Fibroblast of mammary gland (primary cell): ENCODE measurements at places on chromosomes 5 and 9.
A peak's percentile ranks its signal among the peaks of the same experiment; 100 is the strongest.

DNA sequence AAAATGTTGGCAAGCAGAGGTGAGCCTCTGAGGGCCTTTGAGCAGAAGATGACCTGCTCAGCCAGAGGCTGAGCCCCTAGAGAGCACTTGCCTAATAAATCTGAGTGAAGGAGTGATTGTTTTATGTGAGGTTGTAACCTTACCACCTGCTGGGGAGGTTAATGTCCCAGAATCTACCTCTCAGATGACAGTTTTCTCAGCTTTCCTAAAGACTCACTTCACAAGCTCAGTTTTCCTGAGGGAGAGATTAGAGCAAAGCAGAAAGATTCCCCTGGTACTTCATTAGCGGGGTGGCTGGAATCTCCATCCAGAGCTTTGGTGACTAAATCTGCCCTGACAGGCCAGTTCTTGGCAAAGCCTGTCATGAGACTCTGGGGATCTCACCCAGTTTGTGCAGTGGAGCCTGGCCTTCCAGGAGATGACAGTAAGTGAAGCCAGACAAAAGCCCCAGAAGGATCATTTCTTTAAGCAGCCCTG is 48.8 kb upstream of the GALNT10 start:
- DNase-seq: no peak

- DNase-seq: peak; percentile 80
Observed at GRCh38 chr5:179827680-179828079, 7.0 kb downstream of the SQSTM1 start.

GRCh38 chr5:169850409-169850808 is 129.9 kb downstream of the INSYN2B start:
- DNase-seq: peak; percentile 17

- DNase-seq: no peak
Observed at GRCh38 chr5:50889790-50890189, 223.4 kb downstream of the PARP8 start.

DNA sequence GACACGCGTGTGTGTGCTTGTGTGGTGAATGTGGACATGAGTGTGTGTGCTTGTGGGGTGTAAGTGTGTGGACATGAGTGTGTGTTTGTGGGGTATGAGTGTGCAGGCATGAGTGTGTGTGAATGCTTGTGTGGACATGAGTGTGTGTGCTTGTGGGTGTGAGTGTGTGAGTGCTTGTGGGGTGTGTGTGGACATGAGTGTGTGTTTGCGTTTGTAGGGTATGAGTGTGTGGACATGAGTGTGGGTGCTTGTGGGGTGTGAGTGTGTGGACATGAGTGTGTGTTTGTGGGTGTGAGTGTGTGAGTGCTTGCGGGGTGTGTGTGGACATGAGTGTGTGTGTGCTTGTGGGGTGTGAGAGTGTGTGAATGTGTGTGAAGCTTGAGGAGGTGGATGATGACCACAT is 29.8 kb upstream of the TIFAB start:
- no peak for DNase-seq

DNA sequence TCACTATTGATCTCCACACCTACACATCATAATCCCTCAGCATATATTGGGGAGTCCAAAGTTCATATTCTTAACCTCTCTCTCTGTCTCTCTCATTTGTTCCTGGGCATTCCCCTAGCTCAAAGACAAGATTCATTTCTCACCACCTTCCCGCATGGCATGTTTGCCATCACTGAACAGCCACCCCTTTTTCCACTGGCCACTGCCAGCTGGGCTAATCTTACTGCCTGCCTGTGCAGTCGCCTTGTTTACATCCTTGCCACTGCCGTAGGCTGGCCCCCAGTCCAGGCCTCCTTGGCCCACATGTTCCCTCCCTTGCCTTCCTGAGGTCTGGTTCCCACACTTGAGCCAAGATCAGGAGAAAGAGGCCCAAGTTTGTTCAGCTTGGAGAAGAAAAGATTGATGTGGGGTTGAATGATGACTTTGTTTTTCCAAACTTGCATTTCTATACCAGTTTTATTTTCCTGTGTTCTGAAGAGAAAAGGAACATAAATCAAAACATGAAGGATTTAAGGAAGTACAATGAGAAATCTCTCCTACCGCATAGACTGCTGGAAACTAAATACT is 80.2 kb downstream of the PLAC8L1 start:
- no peak for DNase-seq

- no peak for DNase-seq
Observed at GRCh38 chr5:43412156-43412555, at the start of gene CCL28. Gene CCL28, minus strand, starts transcription at chr5:43412391. Its CDS starts 75 bp downstream, at chr5:43412316.

- DNase-seq: no peak
Observed at GRCh38 chr5:178231539-178232123, 971 bp downstream of the PHYKPL start.

DNA sequence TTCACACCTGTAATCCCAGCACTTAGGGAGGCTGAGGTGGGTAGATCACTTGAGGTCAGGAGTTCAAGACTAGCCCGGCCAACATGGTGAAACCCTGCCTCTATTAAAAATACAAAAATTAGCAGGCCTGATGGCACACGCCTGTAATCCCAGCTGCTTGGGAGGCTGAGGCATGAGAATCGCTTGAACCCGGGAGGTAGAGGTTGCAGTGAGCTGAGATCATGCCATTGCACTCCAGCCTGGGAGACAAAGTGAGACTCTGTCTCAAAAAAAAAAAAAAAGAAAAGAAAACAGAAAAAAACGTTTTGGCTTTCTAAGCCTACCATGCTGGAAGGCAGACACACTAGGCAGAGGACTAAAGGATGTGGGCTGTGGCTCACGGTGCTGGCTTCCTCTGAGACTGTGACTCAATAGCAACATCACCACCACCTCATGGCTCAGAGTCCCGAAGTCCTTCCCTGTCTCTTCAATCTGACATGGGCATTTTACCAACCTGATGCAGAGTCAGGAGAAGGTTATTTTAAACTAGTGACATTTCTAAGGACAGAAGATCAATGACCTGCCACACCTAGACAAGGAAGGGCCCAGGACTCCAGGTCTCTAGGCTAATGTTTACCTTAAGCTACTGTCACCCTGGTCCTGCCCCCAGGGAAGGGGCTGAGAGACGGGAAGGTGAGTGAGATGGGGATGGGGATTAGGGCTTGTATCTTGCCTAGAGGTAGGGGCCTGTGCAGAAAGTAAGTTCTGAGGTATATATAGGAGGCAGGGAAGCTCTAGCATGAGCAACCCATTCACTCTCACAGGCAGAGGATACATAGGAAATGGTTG is 3.7 kb downstream of the ECSCR start:
- DNase-seq: peak; percentile 84

DNA sequence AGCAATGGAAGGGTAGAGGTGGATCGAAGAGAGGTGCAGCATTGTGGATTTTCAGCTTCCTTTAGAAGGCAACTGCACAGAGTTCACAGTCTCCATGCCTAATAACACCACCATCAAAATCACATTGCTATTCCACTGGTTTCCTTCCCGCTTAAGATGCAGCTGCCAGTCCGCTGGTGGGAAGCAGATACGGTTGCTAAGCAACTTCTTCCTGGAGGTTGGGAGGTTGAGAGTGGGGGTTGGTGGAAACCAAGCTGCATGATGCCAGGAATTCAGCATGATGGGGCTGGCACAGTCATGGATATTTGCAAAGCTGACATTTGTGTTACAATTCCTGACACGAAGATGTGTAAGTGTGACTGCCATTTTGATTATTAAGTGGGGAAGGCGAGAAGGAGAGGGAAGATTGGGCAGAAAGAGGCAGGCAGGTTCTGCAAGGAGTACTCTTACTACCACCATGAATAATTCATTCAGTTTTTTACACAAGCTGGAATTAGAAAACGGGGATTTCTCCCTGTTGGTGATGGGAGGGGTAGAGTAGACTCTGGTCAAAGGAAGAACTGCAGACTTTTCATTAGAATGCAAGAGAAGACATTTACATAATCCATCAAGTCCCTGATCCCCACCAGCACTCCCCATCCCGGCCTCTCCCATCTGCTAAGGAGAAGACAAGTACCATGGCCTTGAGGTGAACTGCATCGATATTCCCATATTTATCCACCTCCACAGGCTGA is 87.5 kb downstream of the GLDC start:
- DNase-seq: no peak

DNA sequence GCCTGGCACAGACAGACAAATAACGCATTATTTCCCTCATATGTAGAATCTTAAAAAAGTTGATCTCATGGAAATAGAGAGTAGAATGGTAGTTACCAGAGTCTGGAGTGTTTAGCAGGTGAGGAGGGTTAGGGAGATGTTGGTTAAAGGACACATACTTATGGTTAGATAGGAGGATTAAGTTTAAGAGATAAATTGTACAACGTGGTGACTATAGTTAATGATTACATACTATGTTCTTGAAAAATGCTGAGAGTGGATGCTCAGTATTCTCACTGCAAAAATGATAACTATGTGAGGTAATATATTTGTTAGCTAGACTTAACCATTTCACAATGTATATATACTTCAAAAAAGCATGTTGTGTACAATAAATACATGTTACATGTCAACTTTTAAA is 38.0 kb downstream of the CERT1 start:
- no peak for DNase-seq

DNA sequence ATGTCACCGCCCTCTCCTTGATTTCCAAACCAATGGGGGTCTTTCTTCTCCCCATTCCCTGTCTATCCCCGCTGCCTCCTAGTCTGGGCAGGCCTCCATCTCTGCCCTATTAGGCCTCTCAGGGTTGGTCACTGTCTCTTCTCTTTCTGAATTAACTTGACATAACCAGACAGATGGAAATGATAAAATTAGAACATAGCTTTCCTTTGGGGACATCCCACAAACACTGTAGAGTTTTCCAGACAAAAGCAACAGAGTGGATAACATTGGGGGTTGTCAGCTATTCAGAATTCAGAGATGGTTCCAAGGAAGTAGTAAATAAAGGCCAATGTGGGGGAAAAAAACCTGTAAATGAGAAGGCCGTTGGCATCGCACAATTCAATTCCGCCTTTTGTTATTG is 24.7 kb downstream of the LHX6 start:
- DNase-seq: no peak

DNA sequence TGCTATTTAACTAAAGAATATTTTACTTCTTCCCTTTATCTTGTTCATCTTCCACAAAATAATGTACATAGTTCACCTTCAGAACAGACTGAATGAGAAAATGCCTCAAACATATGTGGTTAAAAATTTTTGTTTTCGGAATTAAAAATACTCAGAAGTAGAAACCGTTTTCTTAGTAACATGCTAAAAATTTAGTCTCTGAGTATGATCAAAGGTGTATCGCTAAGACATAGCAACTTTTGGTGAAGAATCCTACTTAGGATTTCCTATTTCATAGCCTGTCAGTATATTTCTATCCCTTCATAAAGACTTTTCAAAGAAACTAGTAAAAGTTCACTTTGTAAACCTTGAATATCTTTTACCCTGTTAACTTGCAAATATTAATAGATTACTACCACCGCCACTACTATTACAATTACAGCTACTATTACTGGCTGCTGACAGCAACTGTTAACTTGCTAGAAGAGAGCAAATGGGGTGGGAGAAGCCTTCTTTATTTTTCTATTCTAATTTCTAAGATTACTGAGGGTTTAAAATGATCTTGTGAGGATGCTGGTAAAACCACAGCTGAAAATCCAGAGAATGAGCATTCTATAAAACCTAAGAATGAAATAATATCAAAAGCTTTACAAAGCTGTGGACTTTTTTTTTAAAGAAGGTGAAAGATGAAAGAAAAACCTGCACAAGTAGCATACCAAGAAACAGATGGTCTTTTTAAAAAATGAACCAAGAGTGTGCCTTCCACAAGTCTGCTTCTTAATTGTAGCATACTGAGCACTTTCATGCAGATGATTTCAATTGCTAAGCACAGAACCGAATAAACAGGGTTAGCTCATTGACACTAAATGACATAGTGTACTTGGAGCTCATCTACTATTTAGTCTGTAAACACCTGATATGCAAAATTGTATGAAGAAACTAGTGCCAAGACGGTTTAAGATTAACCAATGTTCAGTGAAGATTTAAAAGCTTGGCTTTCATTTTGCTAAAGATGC is 246.3 kb upstream of the EFNA5 start:
- DNase-seq: no peak

- no peak for DNase-seq
Observed at GRCh38 chr9:20294046-20294750, 328.1 kb downstream of the MLLT3 start.

DNA sequence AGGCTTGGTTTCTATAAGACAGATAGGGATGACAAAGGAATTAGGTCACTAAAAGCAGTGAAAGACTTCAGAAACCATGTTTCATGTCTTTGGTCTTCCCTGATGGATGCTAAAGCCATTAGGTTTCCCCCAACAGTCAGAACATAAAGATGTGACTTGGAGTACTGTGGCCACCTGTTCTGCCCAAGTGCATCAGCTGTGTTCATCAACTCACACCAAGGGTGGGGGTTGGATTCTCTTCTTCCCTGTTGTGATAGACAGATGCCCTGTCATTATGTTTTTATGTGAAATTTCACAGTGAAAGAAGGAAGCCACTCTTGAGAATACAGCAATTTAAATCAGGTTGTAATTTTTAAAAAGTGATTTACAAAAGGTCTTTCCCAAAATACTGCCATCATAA is 196.8 kb downstream of the SH3GL2 start:
- DNase-seq: no peak

DNA sequence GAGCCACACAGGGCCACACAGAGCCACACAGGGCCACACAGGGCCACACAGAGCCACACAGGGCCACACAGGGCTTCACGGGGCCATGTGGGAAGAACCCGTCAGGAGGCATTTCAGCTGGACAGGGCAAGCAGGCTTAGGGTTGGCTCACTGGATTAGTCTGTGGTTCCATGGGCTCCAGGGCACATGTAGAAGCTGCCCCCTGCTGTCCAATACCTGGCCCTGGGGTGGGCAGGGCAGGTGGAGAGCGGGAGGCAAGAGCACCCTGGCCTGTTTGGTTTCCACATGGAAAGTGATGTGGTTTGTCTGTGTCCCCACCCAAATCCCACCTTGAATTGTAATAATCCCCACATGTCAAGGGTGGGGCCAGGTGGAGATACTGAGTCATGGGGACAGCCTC is 16.4 kb upstream of the LPCAT1 start:
- DNase-seq: no peak

DNA sequence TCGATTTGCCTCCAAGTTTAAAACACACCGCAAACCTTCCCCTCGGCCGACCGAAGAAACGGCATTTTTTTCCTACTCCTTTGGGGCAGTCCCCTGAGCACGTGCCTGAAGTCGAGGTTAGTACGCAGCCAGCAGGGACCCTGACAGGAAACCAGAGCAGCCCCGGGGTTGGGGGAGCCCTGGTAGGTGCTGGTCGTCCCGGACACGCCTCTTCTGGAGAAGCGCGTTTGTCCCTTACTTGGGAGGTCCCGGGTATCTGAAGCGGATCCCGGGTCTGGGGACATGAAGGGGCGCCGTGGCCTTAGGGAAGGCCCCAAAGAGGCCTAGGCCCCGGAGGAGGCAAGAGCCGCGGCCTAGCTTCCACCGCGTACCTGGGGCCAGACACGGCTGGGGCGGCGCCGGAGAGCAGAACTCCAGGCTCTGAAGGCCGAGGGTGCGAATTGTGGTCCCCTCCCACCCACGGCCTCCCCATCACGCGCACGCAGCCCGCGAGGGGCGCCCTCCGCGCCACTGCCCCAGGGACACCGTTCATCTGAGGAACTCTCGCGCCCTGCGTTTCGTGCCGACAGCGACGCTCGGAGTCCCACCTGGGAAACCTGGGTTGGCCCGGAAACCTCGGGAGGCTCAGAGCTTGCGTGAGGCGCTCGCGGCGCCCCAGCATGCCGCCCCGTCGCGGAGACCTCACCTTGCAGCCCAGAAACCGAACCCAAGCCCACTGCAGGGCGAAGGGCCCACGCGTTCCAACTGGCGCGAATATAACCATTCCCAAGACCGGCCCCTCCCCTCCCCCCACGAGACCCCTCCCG is 10.4 kb downstream of the OTP start:
- DNase-seq: no peak
